ENCODE measurements at places on chromosomes 1 and 21.

DNA sequence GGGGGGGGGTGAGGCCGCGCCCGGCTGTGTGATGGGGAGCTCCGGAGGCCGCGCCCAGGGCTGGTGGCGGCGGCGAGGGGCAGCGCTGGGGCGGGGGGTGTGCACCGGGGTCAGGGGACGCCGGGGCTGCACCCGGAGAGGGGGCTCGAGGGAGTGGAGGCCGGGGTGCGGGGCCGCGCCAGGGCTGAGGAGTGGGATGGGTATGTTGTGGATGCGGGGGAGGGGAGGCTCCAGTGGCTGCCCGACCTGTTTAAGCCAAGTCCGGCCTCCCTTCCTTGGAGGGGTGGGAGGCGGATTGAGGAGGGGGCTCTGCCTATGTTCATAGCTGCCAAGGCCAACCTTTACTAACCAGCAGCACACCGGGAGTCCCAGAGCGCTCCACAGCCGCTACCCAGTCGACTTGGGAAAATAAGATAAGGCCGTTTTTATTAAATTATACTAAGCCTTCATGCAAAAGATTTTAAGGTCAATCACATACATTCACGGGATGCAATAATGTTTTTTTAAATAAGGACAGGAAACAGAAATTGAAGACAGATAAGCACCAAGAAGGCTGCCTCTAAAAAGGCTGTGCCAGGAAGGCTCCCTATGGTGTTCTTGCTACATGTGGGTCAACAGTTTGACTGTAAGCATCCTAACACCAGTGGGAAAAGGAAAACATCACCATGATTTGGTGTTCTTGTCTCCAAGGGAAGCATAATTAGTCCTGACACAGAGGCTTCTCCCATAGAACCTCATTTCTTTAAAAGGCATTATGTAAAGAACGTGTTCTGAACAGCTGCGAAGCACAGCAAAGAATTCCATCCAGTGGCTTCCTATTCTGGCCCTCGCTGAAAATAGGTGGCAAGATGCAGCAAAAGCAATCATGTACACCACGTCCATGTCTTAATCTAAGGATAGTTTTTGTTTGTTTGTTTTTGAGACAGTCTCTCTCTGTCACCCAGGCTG is 626 bp upstream of the HLCS start:
- no peak for DNase-seq

- DNase-seq, result no peak
Measured at GRCh38 chr1:116515702-116516101, 55.1 kb downstream of the CD58 start.

DNA sequence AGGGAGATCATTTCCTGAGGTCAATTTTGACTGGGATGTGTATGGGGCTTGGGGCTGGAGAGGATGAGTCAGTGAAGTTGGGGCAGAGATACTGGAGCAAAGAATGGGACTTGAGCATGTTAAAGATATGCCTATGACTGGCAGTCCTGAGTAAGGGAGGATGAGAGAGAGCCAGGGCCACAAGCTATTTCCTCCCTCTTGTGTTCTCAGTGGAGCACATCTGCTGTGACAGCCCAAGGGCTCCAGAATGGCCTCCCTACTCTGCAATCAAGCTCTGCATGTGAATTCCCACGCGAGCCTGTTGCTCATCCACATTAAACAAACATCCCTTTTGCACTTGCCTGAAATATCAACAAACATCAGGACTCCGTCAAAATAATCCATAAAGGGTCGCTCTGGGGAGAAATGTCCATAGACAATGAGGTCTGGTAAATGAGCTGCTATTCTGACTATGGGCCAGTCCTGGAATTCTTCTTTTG is 9.2 kb downstream of the ADCY10 start:
- DNase-seq, result no peak

DNA sequence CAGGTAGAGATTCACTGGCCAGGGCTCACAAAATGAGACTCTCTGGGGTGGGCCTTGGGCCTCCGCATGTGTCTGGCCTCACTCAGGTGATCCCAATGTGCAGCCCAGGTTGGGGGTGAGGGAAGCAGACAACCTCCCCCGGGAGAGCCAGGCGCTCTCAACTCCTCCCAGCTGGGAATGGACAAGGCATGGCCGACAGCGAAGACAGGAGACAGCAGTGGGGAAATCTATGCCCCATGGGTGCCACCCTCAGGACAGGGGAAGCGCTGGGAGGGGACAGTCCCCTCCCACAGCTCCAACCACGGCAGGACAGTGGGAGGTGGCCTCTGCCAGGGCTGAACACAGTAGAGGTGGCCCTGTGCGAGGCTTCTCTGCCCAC is 47.7 kb downstream of the PRDM15 start:
- no peak for DNase-seq

DNA sequence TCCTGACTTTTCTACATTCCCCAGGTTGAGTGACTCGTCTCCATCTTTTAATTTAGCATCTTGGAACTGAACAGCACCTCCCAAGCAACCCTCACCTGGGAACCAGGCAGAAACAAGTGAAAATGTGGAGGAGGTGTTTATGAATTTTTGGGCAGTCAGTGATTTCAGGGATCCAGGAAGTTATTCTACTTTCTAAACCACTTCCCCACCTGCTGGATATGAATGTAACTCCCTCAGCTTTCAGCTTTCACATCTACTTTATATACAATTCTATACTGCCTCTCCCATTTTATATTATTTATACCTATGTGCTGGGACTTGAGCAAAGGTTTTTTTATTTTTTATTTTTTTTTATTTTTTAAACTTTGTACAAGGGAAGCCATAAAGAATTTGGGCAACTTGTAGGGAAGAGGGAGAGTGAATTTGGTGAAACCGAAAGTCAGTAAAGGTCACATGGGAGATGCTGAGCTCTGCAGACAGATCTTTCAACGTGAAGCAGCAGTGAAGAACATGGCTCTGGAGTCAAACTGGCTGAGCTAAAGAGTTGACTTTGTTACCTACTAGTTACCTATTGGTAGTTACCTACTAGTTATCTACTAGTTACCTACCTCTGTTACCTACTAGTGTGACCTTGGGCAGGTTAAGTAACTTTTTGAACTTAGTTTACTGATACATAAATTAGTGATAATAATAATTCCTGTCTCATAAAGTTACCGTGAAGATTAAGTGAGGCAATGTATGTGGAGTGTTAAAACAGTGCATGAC is 45.5 kb downstream of the DDR2 start:
- no peak for DNase-seq

DNA sequence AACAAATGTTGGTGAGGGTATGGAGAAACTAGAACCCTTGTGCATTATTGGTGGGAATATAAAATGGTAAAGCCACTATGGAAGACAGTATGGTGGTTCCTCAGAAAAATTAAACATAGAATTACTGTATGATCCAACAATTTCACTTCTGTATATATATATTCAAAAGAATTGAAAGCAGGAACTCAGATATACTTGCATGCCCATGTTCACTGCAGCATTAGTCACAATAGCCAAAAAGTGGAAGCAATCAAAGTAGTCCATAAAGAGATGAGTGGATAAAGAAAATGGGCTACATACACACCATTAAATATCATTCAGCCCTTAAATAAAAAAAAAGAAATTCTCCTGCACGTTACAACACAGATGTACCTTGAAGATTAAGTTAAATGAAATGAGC is 34.1 kb downstream of the ABL2 start:
- no peak for DNase-seq

DNA sequence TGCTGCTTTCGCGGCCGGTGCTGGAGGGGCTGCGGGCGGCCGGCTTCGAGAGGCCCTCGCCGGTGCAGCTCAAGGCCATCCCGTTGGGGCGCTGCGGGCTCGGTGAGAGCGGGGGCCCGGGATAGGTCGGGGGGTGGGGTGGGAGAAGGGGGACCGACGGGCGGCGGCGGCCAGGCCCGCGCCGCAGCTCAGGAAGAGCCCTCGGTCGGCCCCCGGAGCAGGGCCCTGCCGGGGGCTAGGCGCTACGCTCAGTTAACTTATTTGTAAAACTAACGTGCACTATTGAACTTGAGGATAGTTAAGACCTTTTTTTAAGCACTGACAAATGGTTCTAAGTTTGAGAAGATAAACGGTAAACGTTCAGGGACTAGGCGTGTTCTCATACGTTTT is 418 bp downstream of the DDX20 start:
- no peak for DNase-seq

DNA sequence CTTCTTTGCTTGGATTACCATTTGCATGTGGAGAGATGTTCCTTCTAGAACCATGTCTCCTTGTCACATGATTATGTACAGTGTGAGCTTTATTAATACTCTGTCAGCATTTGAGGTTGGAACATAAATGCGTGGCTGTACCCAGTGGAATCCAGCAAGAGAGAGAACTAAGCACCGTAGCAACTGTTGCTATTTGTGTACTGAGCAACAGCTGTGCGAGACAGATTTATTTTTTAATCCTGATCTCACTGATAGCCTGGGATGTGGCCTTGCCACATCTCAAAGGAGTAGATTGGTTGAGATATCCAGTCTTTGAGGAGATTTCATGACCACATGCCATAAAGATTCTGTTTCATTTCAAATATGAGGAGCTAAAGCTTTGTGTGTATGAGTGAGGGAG is 43.4 kb downstream of the KIF1B start:
- DNase-seq, result no peak

DNA sequence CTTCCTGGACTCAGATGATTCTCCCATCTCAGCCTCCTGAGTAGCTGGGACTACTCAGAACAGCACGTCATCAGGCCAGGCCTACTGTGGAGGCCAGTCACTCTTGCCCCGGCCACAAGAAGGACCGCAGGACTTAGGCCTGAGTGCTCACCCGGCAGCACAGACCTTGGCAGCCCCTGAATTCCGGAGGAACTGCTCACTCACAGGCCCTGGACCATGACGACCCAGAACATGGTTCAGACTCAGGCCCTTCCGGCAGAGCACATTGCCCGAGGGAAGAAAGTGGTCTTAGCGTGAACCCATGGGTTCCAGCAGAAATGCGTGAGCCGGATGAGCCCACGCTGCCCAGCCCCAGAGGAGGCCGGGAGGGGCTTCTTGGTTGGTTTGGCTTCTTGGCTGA is 177.3 kb upstream of the TMEM51 start:
- no peak for DNase-seq

All from NCI-H1092 (cell line).